ENCODE measurements at places on chromosomes 5 and 9.
A peak's percentile ranks its signal among the peaks of the same experiment; 100 is the strongest.

- DNase-seq = no peak
Observed at GRCh38 chr5:107807431-107807830, 136.7 kb upstream of the EFNA5 start.

DNA sequence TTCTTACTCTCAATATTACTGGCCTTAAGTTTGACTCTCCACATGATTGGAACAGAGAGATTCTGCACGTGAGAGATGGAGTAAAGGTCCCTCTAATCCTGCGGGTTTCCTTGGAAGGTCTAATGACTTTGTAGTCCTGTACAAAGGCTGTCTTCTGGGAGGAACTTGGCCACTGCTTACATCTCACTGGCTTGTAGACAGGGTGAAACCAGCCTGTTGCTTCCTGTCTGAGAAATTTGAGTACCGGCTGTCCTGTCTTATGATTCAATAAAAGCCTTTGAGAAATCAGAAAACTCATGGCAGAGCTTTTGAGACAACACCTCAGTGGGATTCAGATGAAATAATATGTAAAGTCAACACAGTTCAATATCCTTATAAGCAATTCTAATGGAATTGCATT lies 43.0 kb downstream of the IL31RA start:
- no peak for DNase-seq

DNA sequence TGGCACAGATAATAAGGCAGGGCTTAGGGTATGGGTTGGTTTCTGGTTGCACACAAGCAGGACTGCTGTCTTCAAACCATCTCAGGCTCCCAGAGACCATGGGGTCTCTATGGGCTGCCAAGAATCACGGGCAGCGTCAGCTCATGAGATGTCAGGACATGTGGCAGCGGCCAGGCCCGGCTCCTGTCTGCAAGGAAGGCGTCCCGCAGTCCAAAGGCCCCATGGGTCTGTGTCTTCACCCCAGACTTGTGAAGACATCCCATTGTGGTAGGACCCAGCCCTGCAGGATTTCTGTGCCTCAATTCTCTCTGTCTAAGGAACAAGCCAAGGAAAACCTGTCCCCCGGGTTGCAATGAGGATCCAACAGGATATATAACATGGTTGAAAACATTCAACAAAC lies 32.6 kb downstream of the IPPK start:
- DNase-seq = no peak

GRCh38 chr9:88889386-88889785 lies 101.9 kb upstream of the S1PR3 start:
- DNase-seq = no peak

GRCh38 chr9:97919217-97919813 lies 3.0 kb downstream of the TRMO start:
- no peak for DNase-seq

DNA sequence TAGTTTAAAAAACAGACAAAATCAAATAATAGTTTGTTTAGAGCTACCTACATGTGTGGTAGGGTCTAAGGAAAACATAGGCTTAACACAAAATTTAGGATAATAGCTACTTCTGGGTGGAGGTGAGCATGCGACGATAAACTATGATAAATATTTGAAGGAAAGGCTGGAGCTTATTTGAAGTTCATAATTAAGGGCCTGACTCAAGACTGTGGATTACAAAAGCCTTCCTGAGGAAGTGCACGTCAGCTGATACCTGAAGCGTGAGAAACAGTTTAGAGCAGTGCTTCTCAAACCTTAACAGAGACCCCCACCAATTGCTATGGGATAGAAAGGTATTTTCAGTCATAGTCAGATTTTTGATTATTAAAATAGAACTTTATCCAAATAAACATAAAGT lies 20.4 kb upstream of the UBLCP1 start:
- DNase-seq = no peak

DNA sequence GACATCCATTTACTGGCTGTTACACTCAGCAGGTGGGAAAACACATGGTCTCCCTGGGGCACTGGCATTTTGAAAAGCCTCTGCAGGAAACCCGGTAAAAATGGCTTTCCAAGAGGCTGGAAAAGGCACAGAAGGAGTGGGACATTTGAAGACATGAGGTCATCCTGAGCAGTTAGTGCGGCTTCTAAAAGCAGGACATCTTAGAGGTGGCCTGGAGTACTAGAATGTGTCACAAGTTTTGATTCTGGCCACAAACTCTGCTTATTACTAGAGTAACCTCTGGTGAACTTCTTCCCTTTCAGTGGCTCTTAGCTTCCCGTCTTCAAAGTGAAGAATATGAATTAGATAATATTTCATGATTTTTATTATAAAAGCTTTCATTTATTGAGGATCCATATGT lies 423.0 kb upstream of the BRINP1 start:
- DNase-seq = no peak

DNA sequence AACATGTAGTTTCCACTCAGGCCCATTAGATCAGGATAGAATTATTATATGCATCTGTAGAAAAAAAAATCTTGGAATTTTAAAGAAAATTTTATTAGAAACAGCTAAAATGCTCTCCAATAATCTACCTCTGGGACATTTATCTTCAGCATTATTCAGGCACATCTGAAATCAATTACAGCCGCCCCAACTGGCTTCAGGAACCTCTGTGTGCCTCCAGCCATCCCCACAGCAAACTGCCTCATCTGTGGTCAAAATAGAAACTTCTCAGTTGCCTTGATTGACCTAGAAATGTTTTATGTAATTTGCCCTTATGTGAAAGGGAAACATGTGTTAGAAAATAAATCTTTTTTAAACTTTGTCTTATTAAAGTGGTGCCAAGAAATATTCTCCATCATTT lies 120.1 kb upstream of the LPAR1 start:
- DNase-seq = no peak

GRCh38 chr5:41157272-41157894 lies 55.9 kb downstream of the C6 start:
- no peak for DNase-seq

GRCh38 chr9:136328622-136329041 lies 1.3 kb downstream of the GPSM1 start:
- DNase-seq = no peak

DNA sequence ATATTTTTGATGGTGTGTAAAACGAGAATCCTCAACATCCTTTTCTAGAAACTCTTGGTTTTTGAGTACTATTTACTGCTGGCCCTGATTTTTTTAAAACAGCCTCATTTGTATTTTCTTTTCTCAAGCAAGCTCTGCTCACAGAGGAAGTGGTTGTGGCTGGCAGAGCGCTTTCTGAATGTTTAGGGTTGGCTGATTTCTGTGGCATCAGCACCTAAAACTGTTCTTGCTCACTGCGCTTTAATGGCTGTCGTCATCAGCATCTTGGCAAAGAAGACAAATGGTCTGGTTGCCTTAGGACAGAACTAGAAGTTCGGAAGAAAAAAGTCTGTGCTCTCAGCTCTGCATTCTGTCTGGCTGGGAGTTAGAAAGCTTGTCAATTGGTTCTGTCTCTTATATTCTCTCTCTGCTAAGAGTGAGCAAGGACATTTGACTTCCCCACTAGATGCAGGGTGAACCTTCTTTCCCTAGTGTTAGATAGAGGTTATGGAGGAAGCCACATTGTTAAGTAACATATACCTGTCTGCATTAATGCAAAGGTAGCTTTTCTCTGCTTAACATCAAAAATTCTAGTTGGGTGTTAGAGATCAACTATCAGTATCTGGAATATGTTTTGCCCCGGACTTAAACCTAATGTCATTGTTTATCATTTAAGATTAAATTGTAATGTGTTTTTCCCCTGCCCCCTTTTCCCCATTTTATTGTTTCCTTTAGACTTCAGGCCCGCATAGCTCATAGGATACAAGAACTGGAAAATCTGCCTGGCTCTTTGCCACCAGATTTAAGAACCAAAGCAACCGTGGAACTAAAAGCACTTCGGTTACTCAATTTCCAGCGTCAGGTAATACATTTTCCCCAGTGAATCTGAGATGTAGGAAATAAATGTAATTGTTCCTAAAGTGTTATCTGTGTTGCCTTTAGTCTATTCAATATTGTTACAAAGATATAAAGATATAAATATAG lies 39.0 kb downstream of the SMARCA2 start:
- DNase-seq = peak; percentile 27

GRCh38 chr5:51203598-51203997 lies 179.7 kb upstream of the ISL1 start:
- DNase-seq = no peak

DNA sequence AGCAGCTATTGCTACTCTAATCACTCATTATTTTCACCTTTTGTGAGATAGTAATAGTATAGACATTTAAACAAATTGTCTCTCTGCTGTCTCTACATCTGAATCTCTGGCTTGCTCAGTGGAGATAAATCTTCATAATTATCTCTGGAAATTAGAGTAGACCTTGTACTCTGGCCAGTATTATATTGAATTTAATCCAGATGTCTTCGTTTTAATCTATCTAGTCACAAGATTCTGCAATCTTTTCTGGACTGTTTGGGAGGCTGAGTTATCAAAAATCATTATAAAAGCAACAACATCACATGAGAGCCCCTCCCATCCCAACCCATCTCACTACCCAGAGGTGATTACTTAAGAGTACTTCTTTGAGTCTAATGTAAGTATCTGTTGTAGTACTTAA lies 19.0 kb downstream of the ARHGAP26 start:
- no peak for DNase-seq

DNA sequence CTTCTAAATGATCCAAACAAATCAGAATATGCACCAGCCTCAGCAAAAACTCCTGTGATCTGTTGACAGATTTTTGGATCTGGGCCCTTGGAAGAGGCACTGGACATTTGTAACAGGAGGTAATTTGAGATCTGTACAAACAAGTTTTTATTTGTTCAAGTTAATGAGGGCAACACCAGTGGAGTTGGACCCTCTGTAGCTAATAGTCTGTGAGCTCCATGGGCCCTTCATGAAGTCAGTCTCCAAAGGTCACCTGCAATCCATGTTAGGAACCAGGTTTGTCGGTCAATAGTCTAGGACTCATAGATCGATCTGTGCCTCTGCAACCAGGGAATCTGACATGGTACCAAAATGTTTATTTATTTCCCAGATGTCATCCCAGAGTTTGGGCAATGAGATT lies 40.9 kb downstream of the PAM start:
- no peak for DNase-seq

DNA sequence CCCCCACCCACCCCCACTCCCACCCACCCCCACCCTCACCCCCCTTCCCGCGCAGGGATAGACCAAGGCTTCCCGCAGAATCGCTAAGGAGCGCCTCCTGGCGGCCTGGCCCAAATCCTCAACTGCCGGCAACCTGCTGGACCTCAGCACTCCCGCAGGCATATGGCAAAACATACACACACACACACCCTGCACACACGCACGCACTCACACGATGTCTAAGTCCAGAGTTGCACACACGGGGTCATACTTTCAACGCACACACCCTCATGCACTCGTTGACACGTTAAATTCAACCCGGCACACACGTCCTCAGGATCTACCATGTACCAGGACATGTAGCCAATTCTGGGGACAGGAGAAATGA lies 1.7 kb downstream of the CPLX2 start:
- no peak for DNase-seq

DNA sequence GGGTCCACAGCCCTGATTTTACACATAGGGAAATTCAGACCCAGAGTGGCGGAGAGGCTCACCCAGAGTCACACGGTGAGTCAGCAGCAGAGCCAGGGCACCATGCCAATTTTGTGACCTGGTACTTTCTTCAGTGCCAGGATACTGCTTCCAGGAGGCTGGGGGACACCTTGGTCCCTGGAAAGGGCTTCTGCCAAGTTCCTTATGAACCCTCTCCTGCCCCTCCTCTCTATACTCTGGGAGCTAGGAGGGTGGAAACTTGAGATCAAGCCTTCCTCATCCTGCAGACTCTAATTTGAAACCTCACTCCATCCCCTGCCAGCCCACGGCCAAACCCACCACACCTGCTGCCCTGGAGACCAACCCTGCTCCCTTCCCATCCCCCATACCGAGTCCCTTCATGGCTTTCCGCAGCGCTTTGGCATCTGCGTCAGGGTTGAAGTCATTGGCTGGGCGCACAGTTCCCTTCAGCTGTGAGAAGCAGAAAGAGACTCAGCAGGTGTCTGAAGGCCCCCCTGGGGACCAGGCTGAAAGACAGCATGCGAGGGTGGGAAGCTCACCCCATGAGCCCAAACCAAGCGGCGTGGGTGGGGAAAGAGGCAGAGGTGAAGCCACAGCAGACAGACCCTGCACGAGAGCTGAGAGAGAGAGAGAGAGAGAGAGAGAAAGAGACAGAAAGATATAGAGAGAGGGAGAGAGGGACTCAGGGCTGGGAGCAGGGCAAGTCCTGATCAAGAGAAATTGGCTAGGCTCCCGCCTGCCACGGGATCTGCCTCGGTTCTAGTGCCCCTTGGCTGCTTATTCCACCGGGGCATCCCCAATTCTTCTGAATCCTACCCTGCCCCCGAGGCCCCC lies 33.5 kb downstream of the ANXA6 start:
- no peak for DNase-seq

- no peak for DNase-seq
Observed at GRCh38 chr5:54610197-54610944, 92.8 kb downstream of the SNX18 start.

DNA sequence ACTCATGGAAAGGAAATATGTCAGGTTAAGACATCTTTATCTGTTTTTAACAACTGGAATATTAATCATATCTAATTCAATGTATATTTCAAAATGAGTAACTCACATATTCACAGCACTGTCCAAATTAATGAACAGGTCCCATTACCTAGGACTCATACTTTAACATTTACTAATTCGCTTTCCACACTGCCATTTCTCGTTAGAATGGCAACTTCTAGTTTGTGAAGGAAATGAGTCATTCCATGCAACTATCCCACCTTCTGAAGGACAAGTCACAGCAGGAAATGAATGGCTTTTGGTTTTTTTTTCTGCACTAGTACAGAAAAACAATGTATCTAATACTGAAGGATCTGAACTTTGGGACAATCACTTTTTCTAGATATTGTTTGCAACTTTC lies 24.6 kb upstream of the IFNK start:
- no peak for DNase-seq

Measured in activated CD4-positive, CD25-positive, alpha-beta regulatory T cell treated with anti-CD3 and anti-CD28 coated beads, Interleukin-2, amount 50 U/mL, for 16 hours (primary cell).